Effector CD4-positive, alpha-beta T cell (primary cell): ENCODE measurements at places on chromosomes 13 and 19.

- DNase-seq, result no peak
Observed at GRCh38 chr13:30997697-30998096, 65.2 kb downstream of the TEX26 start.

DNA sequence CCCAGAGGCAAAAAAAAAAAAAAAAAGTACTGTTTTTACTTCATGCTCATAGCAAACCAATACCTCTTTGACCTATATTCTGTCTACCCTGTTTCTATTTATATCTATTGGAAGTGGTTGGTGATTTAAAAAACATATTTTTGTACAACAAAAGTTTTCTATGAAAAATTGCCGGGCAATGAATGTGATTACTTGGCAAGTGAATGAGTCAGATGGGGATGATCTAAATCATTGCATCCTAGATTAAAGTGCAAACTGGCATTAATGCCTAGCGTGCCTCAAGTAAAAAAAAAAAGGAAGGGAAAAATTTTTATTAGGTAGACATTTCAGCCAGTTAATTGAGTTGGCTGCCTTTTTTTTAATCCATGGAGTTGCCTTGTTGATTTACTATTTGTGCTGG, 500.6 kb downstream of the KCTD12 start:
- DNase-seq, result no peak

GRCh38 chr19:3648037-3648905, 21.7 kb upstream of the CACTIN start:
- DNase-seq, result no peak

GRCh38 chr19:35644987-35645679, 3.0 kb upstream of the COX6B1 start:
- peak; percentile 54 for DNase-seq

DNA sequence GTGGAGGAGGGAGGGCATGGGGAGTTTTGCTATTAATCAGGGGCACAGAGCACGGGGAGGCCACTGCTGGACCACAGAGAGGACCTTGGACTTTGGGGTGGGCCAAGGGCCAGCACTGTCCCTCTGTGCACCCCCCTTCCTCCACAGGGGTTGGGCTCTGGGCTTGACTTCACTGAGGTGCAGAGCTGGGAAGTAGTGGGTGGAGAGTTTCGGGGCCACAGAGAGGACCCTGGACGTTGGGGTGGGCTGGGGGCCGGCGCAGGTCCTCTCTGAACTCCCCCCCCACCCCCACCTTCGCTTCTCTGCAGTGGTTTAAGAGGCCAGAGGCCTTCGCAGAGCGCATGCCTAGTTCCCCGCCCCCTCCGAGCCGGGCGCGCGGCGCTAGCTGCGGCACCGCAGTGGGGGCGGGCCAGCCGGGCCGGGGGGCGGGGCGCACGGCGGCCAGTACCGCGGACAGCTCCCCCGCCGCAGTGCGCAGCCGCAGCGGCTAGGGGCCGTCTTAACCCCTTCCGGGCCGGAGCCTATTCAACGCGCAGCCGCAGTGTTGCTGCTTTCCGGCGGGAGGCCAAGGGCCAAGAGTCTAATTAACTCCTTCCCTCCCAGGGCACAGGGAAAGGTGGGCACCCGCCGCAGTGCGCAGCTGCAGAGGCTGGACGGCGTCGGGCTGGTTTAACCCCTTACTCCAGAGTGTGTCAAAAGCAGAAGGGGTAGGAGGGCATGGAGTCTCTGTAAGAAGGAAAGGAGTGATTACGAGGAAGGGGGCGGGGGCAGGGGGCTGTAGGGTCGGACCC, 3.7 kb downstream of the KCNC3 start:
- peak; percentile 50 for DNase-seq

- DNase-seq, result no peak
Observed at GRCh38 chr19:13097463-13098258, 5.0 kb downstream of the LYL1 start.

GRCh38 chr19:23802290-23802689, 43.6 kb upstream of the ZNF681 start:
- DNase-seq, result no peak

DNA sequence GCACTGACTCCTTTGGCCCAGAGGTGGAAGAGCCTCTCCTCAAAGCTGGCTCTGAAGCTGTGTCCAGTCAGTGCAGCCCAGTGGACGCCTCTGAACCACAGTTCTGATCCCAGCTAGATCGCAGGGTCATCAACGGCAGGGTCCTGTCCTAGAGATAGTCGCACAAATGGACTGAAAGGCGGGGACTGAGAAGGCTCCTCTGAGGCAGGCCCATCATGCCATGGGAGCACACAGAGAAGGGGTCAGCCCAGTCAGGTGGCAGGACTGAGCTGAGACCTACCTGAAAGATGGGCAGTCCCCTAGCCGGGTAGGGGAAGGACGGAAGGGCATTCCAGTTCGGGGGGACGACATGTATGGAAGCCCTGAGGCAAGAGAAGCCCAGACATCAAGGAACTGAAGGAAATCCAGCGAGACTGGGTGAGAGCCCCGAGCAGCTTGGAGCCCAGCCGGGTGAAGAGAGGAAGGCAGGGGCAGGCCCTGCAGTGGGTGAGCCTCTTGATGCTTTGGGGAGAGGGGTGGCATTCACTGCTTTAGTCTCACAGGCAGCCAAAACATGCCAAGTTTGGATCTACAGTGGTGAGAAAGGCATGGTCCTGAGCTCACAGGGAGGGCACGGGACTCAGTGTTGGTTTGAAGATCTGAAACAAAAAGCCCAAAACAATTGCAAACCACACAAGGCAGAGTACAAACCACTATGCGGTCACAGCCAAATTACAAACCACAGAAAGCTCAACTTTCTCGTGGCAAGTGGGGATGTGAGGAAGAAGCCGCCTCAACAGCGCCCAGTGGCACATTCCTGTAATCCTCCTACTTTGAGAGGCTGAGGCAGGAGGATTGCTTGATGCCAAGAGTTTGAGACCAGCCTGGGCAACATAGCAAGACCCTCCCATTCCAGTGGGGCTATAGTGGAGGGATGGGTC, 10.0 kb downstream of the CALM3 start:
- no peak for DNase-seq

GRCh38 chr13:64529874-64530485, 2700.2 kb downstream of the PCDH9 start:
- no peak for DNase-seq

DNA sequence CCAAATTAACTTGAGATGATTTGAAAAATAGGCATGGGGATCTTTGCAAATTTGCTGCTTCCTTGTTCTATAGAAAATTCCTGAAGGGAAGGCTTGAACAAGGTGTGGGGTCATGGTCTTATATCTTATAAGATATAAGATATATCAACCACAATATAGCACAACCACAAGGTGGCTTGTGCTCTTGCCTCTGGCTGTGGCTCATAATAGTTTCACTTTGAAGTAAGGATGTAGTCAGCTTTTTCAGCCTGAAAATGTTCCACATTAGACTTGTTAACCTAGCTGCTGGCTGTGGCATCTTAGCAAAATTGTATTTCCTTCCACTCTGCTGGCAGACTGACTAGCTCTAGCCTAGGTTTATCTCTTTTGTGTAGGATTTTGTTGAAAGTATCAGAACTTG, 169.7 kb downstream of the KLF5 start:
- no peak for DNase-seq

DNA sequence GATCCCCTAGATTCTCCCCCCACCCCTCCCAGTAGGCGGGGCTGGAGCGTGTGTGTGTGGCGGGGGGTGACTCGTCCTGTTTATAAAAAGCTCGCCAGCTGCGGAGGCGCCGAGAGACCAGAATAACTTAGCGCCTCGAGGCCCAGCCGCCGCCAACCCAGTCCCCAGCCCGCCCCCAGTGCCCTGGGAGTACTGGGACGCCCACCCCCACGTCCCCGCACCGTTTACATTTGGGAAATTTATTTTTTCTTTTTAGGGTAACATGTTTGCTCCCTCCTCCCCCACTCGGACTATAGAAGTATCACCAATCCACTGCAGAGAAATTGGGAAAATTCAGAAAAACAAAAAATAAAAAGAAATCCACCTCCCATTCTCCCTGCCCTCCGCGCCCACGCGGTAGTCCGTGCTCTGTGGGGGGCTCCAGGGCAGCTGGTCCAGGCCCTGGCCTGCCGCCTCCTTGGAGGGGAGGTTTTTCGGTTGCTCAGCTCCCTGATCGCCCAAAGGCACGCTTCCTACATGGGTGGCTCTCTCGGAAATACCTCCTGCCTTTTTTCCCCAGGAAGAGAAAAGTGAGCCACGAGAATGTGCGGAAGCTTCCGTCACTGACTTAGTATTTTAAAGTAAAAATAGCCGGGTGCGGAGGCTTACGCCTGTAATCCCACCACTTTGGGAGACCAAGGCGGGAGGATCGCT, 1.5 kb upstream of the RAB3A start:
- peak; percentile 30 for DNase-seq

DNA sequence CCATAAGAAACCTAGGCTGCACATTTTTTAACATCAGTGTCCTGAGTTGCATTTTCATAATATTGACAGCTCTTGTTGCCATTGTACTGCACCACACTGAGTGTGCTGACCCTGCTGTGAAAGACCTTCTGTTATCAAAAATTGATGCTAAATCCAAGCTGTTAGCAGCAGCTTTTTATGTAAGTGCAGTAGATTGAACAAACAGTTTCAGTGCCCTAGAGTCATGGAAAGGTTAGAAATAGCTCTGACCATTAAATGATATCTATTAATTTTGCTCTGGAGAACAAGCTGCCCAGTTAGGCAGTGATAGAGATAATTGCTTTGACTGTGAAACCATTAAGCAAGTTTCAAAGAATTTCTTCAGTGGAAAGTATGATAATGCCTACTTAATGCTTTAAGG, 1289.2 kb upstream of the PCDH20 start:
- DNase-seq, result no peak

DNA sequence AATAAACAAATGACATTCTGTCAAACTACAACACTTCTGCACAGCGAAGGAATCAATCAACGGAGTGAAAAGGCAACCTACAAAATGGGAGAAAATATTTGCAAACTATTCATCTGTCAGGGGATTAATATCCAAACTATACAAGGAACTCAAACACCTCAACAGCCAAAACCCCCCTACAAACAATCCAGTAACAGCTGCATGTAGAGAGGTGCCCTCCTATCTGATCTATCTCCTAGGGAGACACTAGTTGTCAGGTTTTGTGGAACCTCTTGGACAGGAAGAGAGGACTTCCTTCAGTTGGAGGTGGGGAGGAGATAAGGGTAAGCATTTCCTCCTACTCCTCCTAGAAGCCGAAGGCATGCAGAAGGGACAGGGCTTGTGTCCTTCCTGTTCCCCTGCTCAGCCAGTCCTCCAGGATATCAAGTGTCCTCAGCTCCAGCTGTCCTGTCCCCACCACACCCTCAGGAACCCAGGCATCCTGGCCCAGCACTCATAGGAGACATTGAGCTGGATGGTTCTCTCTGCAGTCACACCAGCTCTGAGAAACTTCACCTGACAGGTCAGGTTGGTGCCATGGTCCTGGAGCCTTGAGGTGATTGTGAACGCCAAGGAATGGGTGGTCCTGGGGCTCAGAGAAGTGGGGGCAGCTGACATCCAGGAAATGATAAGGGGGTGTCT, 9.8 kb upstream of the SIGLEC8 start:
- no peak for DNase-seq

DNA sequence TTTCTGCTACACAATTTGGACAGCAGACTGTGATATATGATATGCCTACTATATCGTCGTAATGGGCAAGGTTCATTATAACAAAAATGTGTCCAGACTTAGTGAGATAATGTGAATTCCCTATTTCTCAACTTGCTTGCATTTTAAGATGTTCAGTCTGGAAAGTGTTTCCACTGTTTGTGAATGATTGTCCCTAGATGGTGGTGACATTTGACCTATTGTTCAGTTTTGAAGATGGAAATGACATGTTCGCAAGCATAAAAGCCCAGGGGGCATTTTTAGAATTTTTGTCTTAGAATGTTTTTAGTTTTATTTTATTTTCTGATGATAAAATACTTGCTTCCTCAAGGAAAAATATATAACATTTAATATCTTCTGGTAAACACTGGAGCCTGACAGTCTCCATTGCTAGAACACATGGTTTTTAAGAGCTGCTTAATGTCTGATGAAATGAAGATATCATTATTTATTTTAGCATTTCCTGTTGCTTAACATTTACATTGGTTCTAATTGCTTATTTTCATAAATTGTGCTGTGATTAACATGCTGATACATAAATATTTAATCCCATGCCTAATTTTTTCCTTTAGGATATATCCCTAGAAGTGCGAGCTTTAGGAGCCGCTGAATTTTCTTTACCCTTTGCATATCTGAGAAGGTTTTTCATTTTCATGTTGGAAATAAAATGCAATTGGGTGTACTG, 27.1 kb downstream of the MBNL2 start:
- DNase-seq, result no peak

- DNase-seq, result no peak
Observed at GRCh38 chr13:30652746-30653386, 35.1 kb downstream of the USPL1 start.

- DNase-seq, result no peak
Observed at GRCh38 chr19:896434-896833, 3.1 kb downstream of the RNU6-9 start.

- no peak for DNase-seq
Observed at GRCh38 chr13:30928978-30929377, 3.5 kb upstream of the TEX26 start.

DNA sequence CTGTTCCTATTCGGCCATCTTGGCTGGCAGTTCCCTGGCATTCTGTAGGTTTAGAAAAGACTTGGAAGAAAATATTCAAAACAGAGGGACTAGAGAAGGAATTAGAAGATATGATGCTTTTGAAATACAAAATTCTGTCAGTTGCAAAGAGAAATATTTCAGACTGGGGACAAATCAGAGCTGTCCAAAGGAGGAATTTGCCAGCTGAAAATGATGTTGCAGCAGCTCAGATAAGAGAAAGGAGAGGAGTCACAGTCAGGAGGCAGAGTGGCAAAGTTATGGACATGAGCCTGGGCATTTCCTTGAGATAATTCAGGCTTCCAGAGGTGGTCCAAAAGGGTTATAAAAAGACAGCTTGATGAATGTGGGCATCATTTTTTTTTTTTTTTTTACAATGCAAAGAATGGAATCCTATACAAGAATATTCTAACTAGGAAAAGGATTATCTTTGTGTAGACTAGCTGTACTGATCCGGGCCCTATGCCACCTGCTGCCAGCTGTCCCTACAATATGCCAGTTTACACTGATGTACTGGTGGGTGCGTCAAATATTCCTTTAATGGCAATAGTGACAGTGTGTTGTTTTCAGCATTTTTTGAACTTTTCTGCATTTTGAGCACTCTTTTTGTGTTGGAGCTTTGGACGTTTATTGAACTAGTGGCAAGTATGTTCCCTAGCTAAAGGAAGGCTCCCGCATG, 31.8 kb upstream of the CBY2 start:
- no peak for DNase-seq

DNA sequence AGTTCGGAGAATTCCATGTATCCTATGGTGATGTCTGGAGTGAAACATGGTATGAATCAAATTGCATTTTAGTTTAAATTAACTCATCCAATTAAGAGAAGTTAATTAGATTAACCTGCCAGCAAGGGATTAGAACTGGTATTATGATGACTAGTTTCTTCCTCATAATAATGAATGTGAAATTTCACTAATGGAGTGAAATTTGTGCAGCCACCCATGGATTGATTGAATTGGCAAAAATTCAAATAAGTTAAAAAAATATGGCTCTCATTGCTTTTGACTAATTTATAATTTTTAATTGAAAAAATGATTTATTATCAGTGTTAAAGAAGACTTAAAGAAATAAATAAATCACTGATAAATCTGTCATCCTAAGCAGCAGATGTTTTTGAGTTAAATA, 232.0 kb downstream of the KCNRG start:
- no peak for DNase-seq

- DNase-seq, result no peak
Observed at GRCh38 chr13:97660594-97661260, 226.8 kb downstream of the RAP2A start.

GRCh38 chr13:110445722-110446574, 115.6 kb downstream of the RAB20 start:
- no peak for DNase-seq

GRCh38 chr13:70814684-70815083, 706.4 kb upstream of the KLHL1 start:
- no peak for DNase-seq

- no peak for DNase-seq
Observed at GRCh38 chr13:71587817-71588216, 279.2 kb downstream of the DACH1 start.
